ENCODE measurements at places on chromosomes 13 and 19. TPM values are rescaled to one million over a fixed set of nuclear protein-coding genes. Genes with fewer than 3 reads are reported as not detected.

The COL4A1 gene
- not detected for total RNA-seq

- DNase-seq: no peak
- H3K4me3 ChIP-seq: no peak overlapping the region
- H3K27ac ChIP-seq: no peak overlapping the region
- H3K27me3 ChIP-seq: no peaks in the 10 kb centered on the region
- H3K36me3 ChIP-seq: no peaks in the 10 kb centered on the region
These were observed 112.9 kb downstream of the LHFPL6 start for GRCh38 chr13:39490136-39490535.

The APC2 gene
- total RNA-seq: 0.05 TPM

- no peaks in the 10 kb centered on the region for H3K4me1 ChIP-seq
- no peaks in the 10 kb centered on the region for H3K36me3 ChIP-seq
These were observed 1484.8 kb downstream of the EFNB2 start for GRCh38 chr13:105050686-105051085.

The EML2 gene
- total RNA-seq: 58.0 TPM

GRCh38 chr19:55230780-55231179 lies 2.2 kb upstream of the TMEM86B start:
- H3K36me3 ChIP-seq: peaks cover 96% of the 10 kb centered on the region
- no peaks in the 10 kb centered on the region for H3K4me1 ChIP-seq
- no peak overlapping the region for H3K4me3 ChIP-seq

GRCh38 chr19:7272856-7273578 lies 21.2 kb downstream of the INSR start:
- H3K36me3 ChIP-seq: no peaks in the 10 kb centered on the region
- no peak overlapping the region for H3K27ac ChIP-seq
- no peaks in the 10 kb centered on the region for H3K27me3 ChIP-seq
- no peaks in the 10 kb centered on the region for H3K4me1 ChIP-seq

The GFY gene
- total RNA-seq: not detected

DNA sequence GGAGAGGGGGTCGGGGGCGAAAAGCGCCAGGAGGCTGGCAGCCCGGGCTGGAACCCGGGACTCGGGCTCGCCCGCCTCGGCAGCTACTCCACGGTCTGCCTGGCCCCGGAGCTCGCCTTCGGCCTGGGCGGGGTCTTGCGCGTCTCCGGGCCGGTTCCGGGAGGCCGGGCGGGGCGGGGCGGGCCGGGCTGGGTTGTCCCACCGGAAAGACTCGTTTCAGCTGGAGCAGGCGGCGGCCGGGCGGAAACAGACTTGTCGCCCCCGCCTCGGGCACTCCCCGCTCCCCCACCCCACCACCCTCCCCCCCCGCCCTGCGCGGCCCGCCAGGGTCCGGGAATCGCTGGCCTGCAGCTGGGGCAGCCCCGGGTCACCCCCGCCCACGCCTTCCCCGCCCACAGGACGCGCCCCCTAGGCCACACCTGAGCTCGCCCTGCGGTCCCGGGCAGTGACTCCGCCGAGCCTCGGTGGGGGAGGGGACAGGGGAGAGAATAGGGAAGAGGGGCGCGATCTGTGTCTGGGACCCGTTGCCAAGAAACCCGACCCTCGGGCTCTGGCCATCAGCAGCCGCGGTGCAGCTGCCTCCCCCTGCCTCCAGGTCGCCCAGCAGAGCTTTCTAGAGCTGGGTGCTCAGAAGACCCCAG lies 109.4 kb downstream of the KCTD15 start:
- H3K4me1 ChIP-seq: no peaks in the 10 kb centered on the region
- no peak overlapping the region for H3K4me3 ChIP-seq
- no peak overlapping the region for H3K27ac ChIP-seq
- no peak for DNase-seq
- H3K27me3 ChIP-seq: no peaks in the 10 kb centered on the region
- no peaks in the 10 kb centered on the region for H3K36me3 ChIP-seq

GRCh38 chr13:67943116-67943515 lies 713.0 kb upstream of the PCDH9 start:
- DNase-seq: no peak
- H3K4me1 ChIP-seq: no peaks in the 10 kb centered on the region
- H3K4me3 ChIP-seq: no peak overlapping the region
- H3K36me3 ChIP-seq: no peaks in the 10 kb centered on the region

- no peak overlapping the region for H3K27ac ChIP-seq
- no peaks in the 10 kb centered on the region for H3K4me1 ChIP-seq
- H3K36me3 ChIP-seq: no peaks in the 10 kb centered on the region
- no peak overlapping the region for H3K4me3 ChIP-seq
- no peaks in the 10 kb centered on the region for H3K27me3 ChIP-seq
These were observed 8.5 kb downstream of the ACTMAP start for GRCh38 chr19:40741527-40742390.

The ELSPBP1 gene
- total RNA-seq: not detected

The SIGLEC10 gene
- total RNA-seq: 0.76 TPM

All from naive thymus-derived CD4-positive, alpha-beta T cell (primary cell).